ENCODE measurements at places on chromosomes 16 and 17. TPM values are rescaled to one million over a fixed set of nuclear protein-coding genes. Genes with fewer than 3 reads are reported as not detected.

GRCh38 chr17:28895794-28896447, 1.6 kb downstream of the FLOT2 start:
- DNase-seq = no peak

- no peak for DNase-seq
Observed at GRCh38 chr16:70653406-70653805, 7.0 kb downstream of the IL34 start.

DNA sequence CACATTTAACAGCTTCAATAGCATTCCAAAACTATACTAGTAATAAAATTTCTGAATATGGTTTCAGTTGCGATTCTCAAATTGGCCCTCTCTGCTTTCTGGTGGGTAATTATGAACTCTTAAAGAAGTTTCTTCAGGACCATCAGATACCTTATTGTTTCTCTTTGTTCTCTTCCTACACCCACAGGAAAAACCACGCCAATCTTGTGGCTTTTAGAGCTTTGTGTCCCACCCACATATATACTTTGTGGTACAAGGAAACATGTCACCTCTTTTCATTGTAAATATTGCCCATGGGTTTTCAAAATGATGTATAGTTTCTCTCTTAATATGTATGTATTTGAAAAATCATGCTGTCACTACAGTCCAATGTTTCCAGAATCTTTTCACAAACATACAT, 12.1 kb downstream of the ABCA9 start:
- DNase-seq = no peak

Gene FA2H
- not detected for total RNA-seq

Gene HCRT
- not detected for total RNA-seq

DNA sequence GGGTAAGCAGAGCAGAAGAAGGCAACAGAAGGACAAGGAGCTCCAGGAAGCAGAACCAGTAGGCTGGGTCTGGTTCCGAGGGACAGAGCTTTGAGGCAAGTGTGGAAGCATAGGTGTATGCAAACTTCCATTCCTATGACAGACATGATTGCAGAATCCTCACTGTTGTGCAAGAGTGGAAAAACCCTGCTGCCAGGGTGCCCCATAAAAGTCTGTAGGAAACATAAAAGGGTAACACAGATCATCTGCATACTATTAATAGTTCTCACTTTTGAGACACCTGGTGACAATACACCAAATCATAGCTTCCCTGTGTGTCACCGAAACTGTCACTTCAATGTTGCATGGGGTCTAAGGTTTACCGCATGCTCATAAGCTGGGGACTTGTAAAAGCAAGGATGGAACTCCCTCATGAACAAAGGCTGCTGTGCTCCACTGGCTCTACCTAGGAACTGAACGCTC, 39.7 kb downstream of the ARHGAP17 start:
- DNase-seq = no peak

GRCh38 chr16:30052671-30053372, 12.7 kb upstream of the ALDOA start:
- DNase-seq = peak; percentile 97
